ENCODE measurements at places on chromosomes 11 and 22.

DNA sequence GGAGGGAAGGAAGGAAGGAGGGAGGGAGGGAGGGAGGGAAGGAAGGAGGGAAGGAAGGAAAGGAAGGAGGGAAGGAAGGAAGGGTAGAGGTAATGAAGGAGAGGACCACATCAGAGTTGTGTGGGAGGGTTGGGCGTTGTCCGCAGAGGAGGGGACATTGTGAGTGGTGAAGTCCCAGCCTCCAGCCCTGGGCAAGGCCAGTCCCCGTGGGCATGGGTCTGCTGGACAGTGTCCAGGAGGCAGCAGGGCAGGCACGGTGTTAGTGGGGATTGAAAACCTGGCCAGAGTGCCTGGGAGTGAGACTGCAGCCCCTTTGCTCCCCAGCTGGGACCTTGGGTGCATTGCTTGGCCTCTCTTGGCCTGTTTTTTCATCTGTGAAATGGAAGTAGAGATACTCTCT lies 1462.3 kb downstream of the BRD1 start:
- peak; percentile 22 for DNase-seq

GRCh38 chr11:108496643-108497256 lies 1.4 kb downstream of the POGLUT3 start:
- DNase-seq = no peak

GRCh38 chr11:97460091-97460490 lies 1070.3 kb downstream of the JRKL start:
- DNase-seq = no peak

DNA sequence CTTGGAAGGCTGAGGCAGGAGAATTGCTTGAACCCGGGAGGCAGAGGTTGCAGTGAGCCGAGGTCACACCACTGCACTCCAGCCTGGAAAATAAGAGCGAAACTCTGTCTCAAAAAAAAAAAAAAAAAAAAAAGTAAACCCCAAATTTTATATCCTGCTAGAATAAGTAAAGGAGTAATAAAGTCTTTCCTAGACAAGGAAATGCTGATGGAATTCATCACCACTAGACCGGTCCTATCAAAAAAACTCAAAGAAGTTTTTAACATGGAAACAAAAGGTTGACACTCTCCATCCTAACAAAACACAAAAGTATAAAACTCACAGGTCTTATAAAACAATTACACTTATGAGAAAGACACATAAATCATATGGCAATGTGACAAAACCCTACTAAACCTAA lies 213.9 kb downstream of the SBF2 start:
- DNase-seq = no peak

DNA sequence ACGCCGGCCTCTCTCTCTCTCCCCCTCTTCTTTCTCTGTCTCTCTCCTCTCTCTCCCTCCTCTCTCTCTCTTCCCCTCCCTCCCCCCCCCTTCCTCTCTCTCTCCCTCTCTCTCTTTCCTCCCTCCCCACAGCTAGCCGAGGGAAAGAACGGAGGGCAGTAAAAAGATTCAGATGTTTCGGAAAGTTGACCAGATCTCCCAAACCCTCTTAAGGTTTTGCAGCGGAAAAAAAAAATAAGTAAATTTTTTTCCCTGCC lies 195 bp upstream of the ALX4 start:
- DNase-seq = no peak

- no peak for DNase-seq
Measured at GRCh38 chr11:87252869-87253268, 215.1 kb downstream of the TMEM135 start.

- no peak for DNase-seq
Measured at GRCh38 chr11:27383645-27384044, 20.6 kb upstream of the CCDC34 start.

DNA sequence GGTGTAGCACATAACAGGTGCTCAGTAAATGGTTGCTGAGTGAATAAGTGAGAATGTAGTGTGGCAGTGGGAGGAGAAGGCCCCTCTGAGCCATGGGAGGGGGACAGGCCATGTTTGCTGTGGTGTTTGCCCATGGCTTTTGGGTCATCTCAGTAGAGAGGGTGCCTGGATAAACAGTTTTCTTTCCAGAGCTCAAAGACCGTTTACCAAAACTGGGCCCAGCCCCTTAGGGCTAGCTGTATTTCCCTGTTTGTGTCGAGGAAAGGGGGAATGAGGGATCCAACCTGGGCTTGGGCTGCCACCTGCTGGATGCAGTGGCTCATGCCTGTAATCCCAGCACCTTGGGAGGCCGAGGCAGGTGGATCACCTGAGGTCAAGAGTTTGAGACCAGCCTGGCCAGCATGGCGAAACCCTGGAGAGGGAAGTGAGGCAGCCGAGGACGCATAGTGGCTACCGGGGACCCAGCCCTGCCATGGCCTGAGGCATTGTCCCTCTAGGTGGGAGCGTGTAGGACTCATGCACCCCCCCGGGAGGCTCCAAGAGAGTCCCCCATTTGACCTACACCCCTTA lies 8.7 kb upstream of the LTO1 start:
- DNase-seq = peak; percentile 80

DNA sequence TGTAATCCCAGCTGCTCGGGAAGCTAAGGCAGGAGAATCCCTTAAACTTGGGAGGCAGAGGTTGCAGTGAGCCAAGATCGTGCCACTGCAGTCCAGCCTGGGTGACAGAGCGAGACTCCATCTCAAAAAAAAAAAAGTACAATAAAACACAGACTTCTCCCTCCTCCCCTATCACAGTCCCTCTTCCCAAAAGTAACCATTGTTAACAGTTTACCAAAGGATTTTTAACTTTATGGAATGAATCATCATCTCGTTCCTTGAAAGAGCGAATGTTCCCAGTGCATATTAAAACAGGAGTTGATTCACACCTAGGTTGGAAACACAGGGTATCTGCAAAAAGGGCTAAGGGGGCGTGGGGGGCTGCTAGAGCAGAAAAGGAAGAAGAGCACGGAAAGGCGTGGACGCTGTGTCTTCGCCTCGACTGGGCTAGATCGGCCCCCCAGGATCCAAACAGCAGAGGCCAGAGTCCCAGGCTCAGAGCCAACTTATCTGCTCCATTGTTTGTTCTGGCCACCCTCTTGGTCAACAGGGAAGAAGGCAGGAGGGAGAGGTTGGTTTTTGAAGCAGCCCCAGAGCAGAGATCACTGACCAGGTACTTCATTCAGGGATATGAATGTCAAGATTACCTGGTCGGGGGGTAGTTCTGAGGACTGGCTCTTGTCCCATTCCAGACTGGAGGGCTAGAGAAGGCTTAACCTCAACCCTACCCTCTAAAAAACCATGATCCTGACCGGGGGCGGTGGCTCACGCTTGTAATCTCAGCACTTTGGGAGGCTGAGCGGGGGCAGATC lies 2.1 kb upstream of the AHNAK start:
- no peak for DNase-seq

DNA sequence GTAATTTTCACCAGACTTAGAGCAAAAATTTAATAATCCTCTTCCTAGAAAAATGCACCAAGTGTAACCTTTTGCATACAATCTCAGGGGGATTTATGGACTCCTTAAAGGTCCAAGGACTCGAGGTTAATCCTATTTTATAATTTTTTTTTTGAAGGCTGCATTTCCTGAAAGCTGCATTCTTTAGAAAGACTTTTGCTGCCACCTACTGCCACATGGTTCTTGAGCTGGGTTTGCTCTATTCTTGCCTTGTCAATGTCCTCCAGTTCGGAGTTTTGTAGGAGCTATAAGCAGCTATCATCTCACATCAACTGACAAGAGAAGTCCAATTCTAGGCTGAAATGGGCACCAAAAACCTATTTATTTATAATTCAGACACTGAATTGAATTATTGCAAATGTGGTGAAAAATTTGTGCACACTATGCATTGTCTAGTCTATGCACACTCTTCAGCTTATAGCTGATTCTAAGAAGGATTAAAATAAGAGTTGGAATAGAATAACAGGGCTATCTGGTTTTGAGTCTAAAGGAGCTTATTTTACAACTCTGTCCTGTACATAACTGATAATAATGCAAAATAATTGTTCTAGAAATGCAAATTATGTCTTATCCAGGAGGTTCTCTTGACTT lies 31.3 kb downstream of the TRAF6 start:
- no peak for DNase-seq

DNA sequence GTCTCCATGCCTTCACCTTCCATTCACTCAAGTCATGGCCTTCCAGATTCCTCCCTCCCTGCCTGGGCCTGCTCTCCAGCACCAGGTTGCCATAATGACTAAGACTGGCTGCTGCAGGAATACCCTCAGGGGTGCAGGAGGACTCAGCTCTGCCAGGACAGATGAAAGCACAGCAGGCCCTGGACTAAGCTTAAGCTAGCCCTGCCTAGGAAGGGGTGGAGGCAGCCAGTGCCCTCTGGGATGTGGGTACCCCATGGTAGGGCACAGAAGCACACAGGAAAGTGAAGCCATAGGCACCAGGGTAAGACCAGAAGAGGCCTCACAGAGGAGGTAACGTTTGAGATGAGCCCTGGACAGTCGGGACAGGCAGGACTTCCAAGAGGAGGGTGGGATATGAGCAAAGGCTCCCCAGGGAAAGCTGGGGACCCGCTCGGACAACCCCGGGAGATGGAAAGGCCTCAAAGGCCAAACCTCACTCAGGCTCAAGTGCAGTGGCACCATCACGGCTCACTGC lies 3.0 kb upstream of the RIN1 start:
- DNase-seq = no peak

DNA sequence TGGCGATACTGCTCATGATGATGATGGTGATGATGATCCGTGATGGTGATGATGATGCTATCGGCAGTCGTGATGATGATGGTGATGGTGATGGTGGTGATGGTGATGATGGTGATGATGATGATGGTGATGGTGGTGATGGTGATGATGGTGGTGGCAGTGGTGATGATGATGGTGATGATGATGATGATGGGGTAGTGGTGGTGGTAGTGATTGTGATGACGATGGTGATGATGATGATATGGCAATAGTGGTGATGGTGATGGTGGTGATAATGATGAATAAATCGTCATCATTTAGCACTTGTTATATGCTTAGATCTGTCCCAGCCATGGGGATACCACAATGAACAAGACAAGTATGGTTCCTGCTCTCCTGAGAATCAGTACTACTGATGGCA lies 39.2 kb downstream of the SMIM38 start:
- no peak for DNase-seq

DNA sequence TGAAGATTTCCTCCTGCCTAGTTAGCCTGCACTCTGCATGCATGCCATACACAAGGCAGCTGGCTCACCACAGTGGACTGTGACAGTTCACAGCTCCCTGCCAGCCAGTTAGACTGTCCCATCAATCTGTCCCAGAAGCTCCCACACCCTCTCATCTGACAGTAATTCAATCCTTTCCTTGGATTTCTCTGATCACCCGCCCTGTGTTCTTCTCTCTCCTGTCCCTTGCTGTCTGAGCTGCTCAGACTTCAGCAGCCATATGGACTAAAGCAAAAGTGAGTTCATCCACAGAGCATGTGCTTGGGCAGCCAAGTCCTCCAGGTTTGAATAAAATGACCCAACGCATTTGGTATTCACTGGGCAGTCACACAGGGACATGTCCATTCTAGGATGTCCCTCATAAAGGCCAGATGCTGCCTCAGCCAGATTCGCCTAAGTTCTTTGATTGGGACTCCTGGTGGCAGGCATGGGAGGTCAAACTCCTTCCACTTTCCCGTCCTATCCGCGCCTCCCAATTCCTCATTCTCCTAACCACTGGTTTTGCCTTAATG lies 54.5 kb upstream of the ZBTB44 start:
- DNase-seq = no peak

- no peak for DNase-seq
Measured at GRCh38 chr22:44838316-44839016, 86.1 kb downstream of the ARHGAP8 start.

DNA sequence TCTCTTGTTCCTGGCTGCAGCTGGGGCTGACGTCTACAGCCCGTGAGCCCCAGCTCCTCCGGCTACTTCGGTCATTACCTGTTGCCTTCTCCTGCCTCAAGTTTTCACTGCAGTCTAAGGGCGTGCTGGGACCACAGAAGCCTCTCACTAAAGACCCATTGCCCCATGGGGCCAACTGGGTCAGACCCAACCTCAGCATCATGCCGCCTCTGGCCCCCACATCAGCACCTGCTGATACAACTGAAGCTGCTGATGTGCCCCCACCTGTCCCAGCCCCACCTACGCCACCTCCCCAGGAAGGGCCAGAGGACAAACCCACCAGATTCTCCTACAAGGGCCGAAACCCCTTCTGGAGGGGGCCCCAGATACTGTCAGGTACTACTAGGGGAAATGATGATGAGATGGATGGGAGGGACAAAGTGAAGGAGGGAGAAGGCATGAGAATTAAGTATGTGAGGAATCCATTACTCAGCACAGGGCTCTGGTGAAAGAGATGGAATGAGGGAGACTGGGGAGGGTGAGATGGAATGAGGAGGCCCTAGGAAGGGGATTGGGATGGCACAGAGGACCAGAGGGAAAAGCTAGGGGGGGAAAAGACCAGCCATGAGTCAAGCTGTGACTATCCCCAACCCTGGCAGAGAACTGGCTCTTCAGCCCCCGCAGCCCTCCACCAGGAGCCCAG lies 5.1 kb downstream of the C11orf42 start:
- DNase-seq = no peak

GRCh38 chr22:32631507-32632255 lies 157.1 kb downstream of the FBXO7 start:
- DNase-seq = no peak

- DNase-seq = peak; percentile 83
Measured at GRCh38 chr11:877565-877964, 33.0 kb downstream of the CHID1 start.

DNA sequence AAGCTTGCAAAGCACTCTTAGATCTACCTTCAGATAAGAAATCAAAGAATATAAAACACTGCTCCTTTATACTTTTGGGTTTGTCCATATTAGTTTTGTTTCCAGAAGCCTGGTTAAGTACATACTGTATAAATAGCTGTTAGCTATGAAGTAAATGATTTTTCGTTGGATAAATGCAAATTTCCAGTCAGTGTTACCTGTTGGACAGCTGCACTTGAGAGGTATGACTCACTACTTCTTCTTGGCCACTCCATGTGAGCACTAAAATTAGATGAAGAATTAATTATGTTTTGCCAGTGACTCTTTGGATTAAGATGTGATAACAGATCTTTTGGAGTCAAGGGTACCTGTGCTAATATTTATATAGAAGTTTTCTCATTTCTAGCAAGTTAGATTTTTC lies 9.5 kb upstream of the TSG101 start:
- no peak for DNase-seq

DNA sequence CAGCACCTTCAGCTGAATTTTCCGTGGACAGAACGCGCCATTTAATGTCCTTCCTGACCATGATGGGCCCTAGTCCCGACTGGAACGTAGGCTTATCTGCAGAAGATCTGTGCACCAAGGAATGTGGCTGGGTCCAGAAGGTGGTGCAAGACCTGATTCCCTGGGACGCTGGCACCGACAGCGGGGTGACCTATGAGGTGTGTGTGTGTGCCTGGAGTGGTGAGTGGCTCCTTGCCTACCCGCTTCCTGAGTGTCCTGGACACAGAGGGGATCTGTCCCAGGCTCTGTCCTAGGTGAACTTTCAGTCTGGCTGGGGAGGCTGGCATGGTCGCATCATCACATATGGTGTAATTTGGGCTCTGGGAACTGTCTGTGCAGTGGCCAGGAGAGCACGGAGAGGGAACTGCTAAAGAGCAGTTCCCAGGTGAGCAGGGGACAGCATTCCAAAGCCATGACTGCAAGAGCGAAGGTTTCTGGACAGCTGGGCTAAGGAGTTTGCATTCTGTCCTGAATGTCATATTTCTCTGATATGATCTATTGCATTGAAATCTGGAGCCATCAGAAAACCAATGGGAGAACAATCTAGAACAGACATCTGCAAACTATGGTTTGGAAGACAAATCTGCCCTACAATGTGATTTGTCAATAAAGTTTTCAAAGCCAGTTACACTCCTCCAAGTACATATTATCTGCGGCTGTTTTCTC lies 104.3 kb downstream of the RRAS2 start:
- no peak for DNase-seq

- no peak for DNase-seq
Measured at GRCh38 chr11:26365284-26365683, 33.4 kb downstream of the ANO3 start.
